ENCODE measurements at places on chromosomes 16 and 17.

- peaks cover 6% of the 10 kb centered on the region for H3K36me3 ChIP-seq
- H3K27ac ChIP-seq: no peak overlapping the region
- no peak for DNase-seq
Observed at GRCh38 chr16:68910051-68910450, 66.7 kb downstream of the TANGO6 start.

GRCh38 chr16:59385491-59385890, 651.4 kb upstream of the GOT2 start:
- no peak for DNase-seq
- no peak overlapping the region for H3K4me3 ChIP-seq
- peak overlapping the region; percentile 39 for H3K27ac ChIP-seq
- no peaks in the 10 kb centered on the region for H3K36me3 ChIP-seq
- no peaks in the 10 kb centered on the region for H3K27me3 ChIP-seq

DNA sequence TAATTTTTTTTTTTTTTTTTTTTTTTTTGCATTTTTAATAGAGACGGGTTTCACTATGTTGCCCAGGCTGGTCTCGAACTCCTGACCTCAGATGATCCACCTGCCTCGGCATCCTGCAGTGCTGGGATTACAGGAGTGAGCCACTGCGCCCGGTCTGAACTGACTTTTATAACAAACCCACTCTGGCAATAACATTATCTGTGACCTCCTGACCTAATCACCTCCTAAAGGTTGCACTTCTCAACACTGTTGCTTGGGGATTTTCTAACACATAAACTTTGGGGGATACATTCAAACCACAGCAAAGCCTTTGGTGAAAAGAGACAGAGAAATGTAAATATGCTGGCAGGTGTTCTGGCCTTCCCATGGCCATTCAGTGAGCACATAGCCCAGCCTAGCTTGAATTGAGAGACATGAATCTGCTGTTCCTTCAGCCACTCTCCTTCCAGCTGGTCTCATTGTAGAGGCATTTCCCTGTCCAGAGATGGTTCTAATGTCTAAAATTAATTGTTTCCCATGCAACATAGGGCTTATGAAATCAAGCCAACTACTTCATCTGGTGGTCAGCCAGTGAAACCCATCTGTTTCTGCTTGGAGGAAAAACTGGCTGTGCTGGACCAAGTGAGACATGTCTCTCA, 28.3 kb downstream of the LYRM1 start:
- no peaks in the 10 kb centered on the region for H3K4me1 ChIP-seq
- no peaks in the 10 kb centered on the region for H3K36me3 ChIP-seq
- no peak overlapping the region for H3K4me3 ChIP-seq
- H3K27me3 ChIP-seq: no peaks in the 10 kb centered on the region

DNA sequence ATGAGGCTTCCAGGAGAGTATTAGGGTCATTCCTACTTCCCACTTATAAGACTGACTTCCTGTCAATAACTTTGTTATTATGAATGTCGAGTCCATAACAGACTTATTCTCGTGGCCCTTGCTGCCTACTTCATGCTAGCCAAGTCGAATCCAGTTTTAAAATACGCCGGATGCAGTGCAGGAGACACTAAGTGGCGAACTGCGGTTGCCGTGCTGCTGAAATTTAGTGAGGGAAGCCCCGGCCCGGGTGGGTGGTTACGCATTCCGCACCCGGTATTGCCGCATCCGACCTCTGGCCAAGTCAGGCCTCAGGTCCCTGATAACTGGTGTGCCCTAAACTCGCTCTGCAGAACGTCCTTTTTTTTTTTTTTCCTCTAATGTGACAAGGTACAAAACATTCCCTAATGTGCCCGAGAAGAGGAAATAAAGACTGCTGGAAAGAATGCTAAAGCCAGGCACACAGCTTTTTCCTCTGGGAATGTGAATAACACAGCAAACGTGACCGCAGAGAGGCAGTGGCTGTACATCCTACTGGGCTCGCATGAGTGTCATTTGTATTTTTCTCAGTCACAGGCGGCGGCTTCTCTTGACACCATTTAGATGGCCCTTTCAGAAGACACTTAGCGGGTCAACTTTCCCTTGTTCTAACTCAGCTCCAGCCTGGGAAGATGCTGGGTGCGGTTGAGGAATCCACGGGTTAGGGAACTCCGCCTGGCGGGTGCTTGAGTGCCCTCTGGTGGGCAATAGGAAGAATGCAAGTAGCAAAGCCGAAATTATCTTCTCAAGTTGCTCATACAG, 7.1 kb upstream of the AKTIP start:
- H3K4me1 ChIP-seq: no peaks in the 10 kb centered on the region
- H3K27ac ChIP-seq: no peak overlapping the region
- H3K4me3 ChIP-seq: no peak overlapping the region
- H3K27me3 ChIP-seq: no peaks in the 10 kb centered on the region

- H3K36me3 ChIP-seq: no peaks in the 10 kb centered on the region
- H3K4me1 ChIP-seq: no peaks in the 10 kb centered on the region
- H3K27ac ChIP-seq: no peak overlapping the region
- no peak overlapping the region for H3K4me3 ChIP-seq
Observed at GRCh38 chr17:6408276-6408675, 26.6 kb downstream of the AIPL1 start.

- H3K4me1 ChIP-seq: peaks cover 6% of the 10 kb centered on the region
- H3K27me3 ChIP-seq: peaks cover 2% of the 10 kb centered on the region
- no peak overlapping the region for H3K27ac ChIP-seq
- H3K4me3 ChIP-seq: no peak overlapping the region
Observed at GRCh38 chr17:31511195-31511578, 119.7 kb downstream of the RAB11FIP4 start.

DNA sequence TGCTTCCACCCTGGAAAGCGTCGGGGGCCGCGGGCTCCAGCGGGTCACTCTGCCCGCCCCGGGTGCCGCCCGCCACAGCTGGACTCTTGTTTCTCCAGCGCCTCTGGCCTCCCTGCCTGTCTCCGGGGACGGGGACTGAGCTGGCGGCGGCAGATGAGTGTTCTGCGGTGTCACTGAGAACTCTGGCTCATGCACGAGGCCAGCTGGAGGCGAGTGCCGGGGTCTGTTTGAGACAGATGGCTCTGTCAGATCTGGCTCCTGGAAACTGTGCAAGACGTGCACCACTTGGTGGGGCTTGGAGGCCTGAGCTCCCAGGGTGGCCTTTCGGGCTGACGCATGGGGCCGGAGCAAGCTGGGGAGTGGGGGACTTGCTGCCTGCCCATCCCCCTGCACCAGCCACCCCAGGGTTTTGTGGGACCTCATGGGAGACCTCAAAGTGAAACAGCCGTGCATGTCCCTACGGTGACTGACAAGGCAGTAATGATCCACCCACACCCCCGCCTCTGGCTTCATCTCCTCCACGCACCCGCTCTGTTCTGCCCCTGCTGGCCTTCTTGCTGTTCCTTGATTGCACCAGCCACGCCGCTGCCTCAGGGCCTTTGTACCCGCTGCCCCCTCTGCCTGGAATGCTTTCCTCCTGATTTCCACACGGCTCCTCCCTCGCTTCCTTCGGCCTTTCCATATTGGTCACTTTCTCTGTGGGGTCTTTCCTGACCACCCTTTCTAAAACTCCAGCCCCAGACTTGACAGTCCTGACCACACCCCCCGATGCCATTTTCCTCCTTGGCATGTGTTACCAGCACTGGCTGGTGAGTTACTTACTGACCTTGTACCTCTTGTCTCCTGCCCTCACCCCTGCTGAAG, 174.9 kb upstream of the CIBAR2 start:
- peaks cover 18% of the 10 kb centered on the region for H3K4me1 ChIP-seq
- no peak overlapping the region for H3K4me3 ChIP-seq

DNA sequence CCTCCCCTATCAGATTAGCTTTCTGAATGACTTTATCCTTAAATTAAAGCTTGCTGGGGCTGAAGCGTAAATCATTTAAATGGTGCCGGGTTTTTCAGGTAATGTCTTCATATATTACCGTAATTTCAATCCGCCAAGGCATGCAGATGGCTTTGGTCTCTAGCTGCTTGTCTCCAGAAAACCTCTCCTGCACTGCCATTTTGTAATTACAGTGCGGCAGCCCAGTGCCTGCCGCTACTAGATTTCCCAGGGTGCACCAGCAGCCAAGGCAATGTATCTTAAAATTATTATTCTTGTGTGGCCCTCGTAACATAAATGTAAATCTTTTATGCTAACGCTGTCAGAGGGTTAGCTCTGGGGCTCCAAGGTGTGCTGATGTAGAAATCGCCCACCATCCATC, 208.5 kb downstream of the TMEM114 start:
- H3K27me3 ChIP-seq: no peaks in the 10 kb centered on the region
- no peak for DNase-seq
- H3K4me3 ChIP-seq: no peak overlapping the region
- no peak overlapping the region for H3K27ac ChIP-seq
- H3K36me3 ChIP-seq: no peaks in the 10 kb centered on the region

All from astrocyte (in vitro differentiated cells and primary cell).